ENCODE measurements at places on chromosomes 2 and 18.

DNA sequence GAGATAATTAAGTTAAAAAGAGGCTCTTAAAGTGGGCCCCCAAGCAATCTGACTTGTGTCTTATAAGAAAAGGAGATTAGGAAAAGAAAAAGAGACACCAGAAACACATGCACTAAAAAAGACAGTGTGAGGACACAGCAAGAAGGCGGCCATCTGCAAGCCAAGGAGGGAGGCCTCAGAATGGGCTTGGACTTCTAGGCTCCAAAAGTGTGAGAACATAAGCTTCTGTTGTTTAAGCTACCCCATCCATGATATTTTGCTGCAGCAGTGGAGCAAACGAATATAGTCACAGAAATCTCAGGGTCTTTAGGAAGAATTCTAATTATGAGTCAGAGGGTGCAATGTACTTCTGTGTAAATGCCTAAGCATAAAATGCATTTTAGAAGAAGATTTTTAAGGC is 399.3 kb upstream of the MMADHC start:
- no peak for DNase-seq

- DNase-seq: no peak
Observed at GRCh38 chr2:134623796-134624195, 95.0 kb downstream of the TMEM163 start.

GRCh38 chr2:233976690-233977294 is 59.6 kb downstream of the TRPM8 start:
- no peak for DNase-seq

- no peak for DNase-seq
Observed at GRCh38 chr2:72605836-72606442, 219.9 kb downstream of the EXOC6B start.

GRCh38 chr18:361941-362310 is 94.1 kb upstream of the THOC1 start:
- DNase-seq: no peak

DNA sequence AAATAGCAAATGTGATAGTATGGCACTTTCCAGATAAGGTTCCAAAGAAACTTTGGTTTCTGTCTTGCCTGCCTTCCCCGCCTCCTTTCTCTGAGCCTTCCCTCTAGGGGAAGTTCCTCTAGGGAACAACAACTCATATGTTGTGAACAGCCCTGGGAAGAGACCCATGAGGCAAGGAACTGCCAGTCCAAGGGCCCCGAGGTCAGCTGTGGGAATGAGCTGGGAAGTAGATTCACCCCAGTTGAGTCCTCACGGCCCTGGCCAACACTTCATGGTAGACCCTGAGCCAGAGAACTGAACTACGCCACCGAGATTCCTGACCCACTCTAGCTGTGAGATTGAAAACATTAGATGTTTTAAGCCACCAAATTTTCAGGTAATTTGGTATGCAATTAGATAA is 154.5 kb upstream of the CCDC68 start:
- DNase-seq: no peak

Measured in C1 segment of cervical spinal cord (tissue), 14 donors.